GM23248 (cell line): ENCODE measurements at places on chromosomes 13 and 19. TPM values are rescaled to one million over a fixed set of nuclear protein-coding genes. Genes with fewer than 3 reads are reported as not detected.
A peak's percentile ranks its signal among the peaks of the same experiment; 100 is the strongest.

DNA sequence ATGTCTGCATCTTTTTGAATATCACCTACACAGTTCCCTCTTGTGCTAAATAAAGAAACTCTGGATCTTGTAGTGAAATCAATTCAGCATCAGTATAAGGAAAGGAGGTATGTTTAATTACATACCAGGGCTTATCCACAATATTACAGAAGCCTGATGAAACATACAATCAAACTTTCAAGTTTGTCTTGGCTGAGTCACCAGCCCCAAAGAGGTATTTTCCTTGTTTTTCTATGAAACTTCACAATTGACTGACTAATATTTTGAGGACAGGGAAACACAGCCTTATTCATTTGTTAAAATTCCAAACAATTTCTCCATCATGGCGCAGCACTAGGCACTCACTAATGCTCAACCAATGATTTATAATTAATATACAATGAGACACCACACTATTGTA is 952.4 kb downstream of the PCDH17 start:
- no peak for DNase-seq

DNA sequence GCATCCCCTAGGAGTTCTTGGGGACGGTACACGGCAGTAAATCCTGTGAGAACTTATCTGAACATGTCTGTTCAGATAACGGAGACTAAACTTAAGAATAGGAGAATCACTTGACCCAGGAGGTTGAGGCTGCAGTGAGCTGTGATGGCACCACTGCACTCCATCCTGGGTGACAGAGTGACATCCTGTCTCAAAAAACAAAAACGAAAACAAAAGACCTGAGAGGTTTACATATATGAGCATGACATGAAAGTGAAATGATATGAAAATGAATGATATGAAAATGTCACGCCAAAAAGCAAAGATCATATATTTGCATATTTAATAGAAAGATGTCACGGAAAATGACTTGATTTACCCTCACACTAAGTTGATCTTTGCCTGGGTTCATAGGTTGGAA is 5.8 kb downstream of the ZNF175 start:
- DNase-seq: no peak

DNA sequence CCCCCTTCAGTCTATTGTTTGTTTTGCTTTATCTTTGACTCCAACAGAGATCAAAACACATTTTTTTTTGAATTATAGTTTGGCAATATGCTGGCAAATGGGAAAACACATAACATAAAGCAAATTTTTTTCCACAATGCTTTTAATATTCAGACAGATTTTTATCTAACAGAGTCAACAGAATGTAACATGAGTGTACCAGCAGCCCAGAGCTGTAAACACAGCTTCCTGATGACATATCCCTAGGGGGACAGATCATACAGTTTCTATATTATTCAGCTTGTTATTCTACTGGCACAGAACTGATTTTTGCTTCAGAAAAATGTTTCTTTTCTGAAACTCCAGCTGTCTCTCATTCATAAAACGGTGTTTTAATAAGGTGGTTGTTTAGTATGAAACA is 168.8 kb downstream of the OLFM4 start:
- no peak for DNase-seq

DNA sequence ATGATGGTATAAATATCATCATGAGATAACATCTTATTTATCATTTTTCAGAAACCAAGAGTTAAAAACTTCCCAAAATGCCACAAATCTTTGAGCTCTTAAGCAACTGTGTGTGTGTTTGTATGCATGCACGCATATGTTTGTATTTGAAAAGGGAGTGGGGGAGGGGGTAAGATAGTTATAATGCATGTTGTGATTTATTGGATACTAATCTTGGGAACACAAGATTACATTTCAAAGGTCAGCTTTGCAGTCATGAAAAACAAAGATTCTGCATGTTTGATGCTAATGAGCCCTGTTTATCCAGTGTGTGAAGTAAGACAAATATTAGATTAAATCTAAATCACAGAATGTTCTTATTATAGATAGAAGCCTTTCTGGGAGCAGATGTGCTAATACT is 355.9 kb downstream of the DCT start:
- DNase-seq: no peak

DNA sequence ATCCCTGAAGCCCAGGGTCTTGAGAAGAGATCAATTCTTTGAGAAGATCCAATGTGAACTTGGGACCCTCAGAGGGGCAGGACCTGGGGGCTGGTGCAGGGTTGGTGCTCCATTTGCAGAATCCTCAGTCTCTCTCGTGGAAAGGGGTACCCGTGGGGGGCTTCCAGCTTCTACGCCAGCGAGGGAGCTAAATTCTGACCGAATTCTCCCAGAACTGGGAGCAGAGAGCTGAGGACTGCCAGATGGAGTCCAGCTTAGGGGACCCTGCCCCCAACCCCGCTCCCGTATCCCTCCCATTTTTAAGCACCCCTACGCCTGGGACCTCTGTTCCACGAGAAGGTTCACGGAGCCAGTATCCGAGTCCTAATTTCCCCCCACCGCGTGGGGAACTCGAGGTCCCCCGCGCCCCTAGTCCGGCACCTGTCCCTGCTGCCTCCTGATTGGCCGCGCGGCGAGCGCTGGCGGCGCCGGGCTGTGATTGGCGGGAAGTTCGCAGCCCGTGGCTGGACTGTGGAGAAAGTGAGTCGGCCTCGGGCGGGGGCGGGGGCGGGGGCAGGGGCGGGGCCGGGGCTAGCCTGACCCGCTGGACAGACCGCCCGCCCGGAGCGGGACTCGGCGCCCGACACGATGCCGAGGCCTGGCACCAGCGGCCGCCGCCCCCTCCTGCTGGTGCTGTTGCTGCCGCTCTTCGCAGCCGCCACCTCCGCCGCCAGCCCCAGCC is 4.4 kb upstream of the LTBP4 start:
- peak; percentile 83 for DNase-seq

DNA sequence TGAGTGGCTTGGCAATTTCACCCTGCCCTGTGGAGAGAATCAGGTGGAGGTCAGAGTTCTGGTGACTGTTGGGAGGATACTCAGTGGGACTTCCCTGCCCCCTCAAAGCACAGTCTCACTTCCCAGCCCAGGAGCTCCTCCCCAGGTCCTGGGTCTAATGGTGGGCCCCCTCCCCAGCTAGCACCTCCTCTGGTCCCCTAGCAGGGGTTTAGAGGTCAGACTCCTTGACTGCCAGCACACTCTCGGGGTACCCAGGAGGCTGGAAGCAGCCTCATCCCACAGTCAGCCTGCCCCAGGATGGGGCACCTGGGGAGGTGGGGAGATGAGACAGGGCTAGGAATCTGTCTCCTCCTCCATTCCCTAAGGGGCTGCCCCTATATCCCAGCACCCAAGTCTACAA is 65.2 kb downstream of the COLGALT1 start:
- no peak for DNase-seq

DNA sequence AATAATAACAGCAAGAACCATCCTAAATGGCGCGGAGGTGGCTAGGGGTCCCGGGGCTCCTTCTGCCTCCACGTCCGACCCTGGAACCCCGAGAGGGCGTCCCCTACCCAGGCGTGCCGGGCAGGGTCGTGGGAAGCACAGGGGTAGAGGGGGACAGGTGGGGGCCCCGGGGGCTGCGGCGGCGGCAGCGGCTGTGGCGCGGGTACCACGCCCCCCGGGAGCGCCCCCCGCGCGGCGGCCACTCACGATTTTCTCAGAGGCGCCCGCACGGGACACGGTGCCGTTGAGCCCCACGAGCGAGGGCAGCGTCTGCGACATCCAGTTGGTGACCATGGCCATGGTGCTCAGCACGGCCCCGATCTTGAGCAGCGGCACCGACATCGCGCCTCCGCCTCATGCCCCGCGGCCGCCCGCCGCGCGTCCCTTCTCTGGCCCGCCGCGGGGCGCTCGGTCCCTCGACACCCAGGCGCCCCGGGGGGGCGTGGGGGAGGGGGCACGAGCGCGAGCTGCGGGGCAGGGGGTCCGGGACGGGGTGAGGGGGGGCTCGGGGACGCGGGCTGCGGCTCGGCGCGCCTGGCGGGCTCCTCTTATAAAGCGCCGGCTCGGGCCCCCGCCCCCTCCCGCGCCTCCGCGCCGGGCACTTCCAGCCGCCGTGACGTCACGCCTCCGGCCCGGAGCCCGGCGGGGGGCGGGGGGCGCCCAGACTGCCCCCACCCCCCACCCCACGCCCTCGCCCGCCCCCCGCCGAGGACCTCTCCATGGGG is 22.9 kb downstream of the OLFM2 start:
- peak; percentile 63 for DNase-seq

DNA sequence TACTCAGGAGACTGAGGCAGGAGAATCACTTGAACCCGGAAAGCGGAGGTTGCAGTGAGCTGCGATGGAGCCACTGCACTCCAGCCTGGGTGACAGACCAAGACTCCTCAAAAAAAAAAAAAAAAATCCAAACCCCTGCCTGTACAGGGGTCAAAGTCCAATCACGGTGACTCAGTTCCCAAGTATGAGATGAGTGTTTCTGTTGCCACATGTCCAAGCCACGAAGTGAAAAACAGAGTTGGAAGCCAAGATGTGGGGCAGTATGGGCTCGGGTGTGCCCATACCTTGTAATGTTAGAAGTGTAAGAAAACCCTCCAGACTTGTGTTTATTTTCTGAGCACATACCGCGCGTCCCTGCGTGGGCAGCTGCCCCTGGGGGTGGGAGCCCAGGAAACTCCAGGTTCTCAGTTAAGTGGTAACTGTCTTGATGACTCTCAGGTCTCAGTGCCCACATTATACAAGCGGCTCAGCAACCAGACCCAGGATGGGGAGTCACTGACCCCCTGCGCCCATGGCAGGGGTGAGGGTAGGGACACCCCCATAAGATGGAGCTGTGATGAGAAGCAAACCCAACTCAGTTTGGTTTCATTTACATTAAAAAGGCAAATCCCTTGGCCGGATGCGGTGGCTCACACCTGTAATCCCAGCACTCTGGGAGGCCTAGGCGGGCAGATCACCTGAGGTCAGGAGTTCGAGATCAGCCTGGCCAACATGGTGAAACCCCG is 1.2 kb upstream of the GPX4 start:
- DNase-seq: peak; percentile 98

DNA sequence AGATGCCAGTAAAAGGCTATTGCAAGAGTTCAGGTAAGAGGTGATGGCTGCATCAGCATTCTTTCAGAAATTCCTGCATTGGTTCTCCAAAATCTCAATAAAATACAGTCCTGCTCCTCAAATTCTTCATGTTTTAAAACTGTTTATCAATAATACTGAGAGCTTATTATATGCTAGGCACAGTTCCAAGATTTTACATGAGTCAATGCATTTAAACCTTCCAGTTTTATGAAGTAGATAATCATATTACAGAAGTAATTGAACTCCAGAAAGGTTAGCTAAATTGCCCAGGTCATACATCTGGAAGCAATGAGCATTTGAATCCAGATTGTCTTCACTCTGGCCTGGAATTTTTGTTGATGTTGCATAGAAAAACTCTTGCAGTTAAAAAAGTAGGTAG is 282.9 kb upstream of the SLITRK6 start:
- no peak for DNase-seq

The S1PR5 gene
- polyA plus RNA-seq: 1.2 and 1.6 TPM in 2 replicates

The TMIGD2 gene
- polyA plus RNA-seq: not detected in 2 replicates

The CYP2F1 gene
- polyA plus RNA-seq: not detected in 2 replicates

The CDX2 gene
- not detected in 2 replicates for polyA plus RNA-seq

The OR4F17 gene
- polyA plus RNA-seq: not detected in 2 replicates

The KLHL1 gene
- polyA plus RNA-seq: not detected in 2 replicates

The MISP3 gene
- 2.0 and 2.7 TPM in 2 replicates for polyA plus RNA-seq
